AG04450 (cell line): ENCODE measurements at places on chromosomes 7 and 10.

DNA sequence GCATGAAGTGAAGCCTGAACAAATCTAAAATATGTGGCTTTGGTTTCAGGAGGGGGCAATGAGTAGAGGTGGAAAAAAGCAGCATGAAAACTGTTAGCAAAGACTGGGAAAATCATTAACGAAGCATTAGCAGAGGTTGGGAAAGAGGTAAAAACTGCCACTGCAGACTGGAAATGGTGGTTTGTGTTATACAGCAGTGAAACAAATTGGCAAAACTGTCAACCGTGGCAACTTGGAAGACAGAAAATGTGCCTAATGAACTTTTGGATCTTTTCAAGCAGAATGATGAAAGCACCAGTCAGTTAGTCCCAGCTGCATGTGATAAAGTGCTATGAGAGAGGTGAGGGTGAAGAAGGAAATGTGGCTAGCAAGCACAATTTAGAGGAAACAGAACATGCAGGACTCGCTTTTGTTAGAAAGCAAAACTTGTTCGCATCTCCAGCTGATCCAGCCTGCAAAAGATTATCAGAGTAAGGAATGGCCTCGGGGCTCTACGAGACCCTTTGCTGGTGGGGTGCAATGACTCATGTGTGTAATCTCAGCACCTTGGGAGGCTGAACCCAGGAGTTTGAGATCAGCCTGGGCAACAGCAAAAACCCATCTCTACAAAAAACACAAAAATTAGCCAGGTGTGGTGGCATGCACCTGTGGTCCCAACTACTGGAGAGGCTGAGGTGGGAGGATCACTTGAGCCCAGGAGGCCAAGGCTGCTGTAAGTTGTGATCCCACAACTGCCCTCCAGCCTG lies 45.7 kb downstream of the SKIDA1 start:
- DNase-seq: no peak

DNA sequence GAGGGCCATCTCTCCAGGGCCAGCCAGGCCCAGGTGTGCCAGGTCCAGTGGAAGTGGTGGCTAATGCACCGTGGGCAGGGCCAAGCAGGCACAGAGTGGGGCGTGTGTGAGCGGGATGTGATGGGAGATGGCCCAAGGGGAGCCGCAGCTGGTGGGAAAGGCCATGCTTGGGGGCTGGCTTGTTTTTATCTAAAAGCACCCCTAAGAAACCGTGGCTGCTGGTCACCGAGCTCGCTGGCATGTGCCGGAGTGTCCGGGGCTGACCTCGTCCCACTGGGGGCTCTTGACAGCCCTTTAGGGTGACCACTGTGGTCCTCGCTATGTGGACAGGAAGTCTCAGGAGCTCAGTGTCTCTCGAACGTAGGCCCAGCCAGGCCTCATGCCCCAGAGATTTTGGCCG lies 582.4 kb upstream of the FOXK1 start:
- DNase-seq: no peak

GRCh38 chr7:107049480-107049879 lies 5.0 kb downstream of the PRKAR2B start:
- DNase-seq: no peak

GRCh38 chr7:12504149-12504548 lies 66.4 kb upstream of the SCIN start:
- DNase-seq: no peak

DNA sequence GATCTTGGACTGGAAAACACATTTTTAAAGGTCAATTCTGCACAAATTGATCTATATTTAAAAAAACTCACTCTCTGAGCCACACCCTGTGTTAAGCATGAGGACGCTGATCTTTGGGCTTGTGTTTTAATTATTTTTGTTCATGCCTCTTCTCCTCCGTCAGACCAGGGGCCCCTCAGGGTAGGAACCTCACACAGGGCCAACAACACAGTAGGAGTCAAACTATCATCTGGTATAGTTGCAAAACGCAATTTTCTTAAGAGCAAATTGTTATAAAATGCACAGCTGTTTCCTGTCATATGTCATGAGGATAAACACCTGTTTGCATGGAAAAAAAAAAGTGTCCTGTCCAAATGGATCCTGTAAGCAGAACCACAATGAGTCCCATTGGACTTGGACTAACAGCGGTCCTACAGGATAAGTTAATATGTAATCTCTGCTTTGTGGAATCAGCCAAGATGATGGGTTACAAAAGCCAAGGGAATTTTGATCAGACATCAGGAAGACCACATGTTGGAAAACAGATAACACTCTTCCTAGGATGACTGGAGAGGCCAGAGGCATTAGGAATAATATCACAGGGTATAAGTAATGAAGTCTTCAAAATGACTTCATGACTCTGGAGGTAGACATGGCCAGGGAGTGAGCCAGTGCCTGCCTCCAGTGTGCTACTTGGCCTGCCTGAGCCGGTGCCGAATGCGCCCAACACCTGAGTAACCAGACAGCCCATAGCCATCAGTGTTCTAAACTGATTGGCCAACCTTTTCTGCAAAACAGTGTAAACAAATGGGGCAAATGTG lies 184.9 kb upstream of the ADCY1 start:
- no peak for DNase-seq

DNA sequence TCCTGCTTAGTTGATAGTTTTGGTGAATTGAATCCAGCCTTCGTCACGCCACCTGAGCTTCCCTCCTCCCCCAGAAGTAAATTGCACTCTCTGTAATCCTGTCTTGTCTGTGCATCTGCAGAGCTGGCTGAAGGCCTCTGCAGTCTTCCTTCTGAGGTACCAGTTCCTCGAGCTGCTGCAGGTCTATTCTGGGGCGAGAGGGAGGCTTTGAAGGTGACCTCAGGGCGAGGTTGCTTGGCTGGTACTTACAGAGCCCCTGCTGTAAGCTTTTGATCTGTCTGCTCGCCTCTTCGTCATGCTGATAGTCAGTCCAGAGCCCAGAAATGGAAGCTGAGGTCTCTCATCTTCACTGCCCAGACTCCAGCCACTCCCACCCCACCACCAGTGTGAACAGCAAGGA lies 513.6 kb upstream of the FOXK1 start:
- no peak for DNase-seq

DNA sequence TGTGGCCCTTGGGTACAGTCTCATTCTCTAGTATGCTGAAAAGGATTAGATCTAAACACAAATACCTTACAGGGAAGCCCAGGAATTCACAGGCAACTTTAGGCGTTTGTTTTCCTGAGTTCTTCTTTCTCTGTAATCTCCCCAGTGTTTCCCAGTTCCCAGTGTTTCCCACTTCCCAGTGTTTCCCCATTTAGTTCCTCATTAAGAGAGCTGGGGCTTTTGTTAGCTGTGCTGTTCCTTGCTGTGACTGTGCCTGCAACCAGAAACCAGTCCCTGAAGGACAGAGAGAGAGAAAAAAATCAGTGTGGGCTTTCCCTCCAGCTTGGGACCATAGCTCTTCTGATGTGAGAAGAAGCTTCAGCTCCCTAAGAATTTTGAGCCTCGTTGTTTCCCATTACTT lies 802.9 kb upstream of the COBL start:
- DNase-seq: no peak

DNA sequence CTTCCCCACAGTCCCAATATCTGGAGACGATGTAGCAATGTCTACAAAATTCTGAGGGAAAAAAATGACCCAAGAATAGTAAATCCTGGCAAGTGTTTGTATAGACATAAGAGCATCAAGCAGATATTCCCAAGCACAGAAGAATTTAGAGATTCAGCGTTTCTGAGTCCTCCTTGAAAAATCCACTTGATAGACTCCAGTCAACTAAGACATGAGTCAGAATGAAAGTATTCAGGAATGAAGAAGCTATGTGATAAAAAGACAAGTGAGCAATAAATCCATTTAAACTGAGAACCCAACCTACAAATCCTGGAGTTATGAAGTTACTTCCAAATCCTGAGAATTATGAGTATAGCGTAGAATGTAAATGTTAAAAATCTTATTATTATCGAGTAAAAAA lies 86.1 kb upstream of the NPY start:
- no peak for DNase-seq

DNA sequence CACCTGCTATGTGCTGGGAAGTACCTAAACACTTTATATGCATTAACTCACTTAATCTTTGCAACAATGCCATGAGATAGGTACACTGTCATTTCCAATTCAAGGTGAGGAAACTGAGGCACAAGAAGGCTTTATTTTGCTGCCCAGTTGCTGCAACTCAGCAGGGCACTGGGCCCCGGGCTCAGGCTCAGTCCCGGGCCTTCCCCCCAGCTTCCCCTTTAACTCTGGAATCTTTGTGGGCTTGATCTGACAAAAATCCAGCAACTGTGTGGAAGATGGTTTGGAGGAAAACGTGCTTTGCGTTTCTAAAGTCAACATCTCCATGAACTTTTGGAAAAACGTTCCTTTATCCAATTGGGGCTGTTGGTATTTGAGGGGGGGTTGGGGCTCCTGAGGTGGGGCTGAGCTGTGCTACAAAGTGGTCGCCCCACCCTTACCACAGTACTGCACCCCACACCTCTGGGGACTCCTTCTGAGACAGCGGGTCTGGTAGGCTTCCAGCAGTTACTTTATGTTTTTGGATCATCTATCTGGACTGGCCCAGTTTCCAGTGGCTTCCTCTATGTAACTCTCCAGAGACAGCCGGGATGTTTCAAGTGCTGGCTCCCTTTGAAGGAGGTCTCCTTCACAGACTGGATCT lies 40.5 kb upstream of the CAMK1D start:
- no peak for DNase-seq

GRCh38 chr7:15159261-15159660 lies 256.7 kb upstream of the DGKB start:
- DNase-seq: no peak
